Muscle of arm (tissue), 14 donors: ENCODE measurements at places on chromosomes 3 and 15. TPM values are rescaled to one million over a fixed set of nuclear protein-coding genes. Genes with fewer than 3 reads are reported as not detected.
A peak's percentile ranks its signal among the peaks of the same experiment; 100 is the strongest.

ADAMTS17 gene
- 4.2 TPM for polyA plus RNA-seq

SI gene
- not detected for polyA plus RNA-seq

GAP43 gene
- polyA plus RNA-seq: 34.5 TPM

CNBP gene
- polyA plus RNA-seq: not detected

SYNPR gene
- polyA plus RNA-seq: not detected

RPL4 gene
- polyA plus RNA-seq: 6,170 TPM

TNFSF10 gene
- 8.2 TPM for polyA plus RNA-seq

DVL3 gene
- 79.4 TPM for polyA plus RNA-seq

PGBD4 gene
- 2.0 TPM for polyA plus RNA-seq

GLDN gene
- polyA plus RNA-seq: 0.47 TPM

GRCh38 chr15:43229977-43230376 lies 9.2 kb upstream of the EPB42 start:
- DNase-seq: no peak

DNA sequence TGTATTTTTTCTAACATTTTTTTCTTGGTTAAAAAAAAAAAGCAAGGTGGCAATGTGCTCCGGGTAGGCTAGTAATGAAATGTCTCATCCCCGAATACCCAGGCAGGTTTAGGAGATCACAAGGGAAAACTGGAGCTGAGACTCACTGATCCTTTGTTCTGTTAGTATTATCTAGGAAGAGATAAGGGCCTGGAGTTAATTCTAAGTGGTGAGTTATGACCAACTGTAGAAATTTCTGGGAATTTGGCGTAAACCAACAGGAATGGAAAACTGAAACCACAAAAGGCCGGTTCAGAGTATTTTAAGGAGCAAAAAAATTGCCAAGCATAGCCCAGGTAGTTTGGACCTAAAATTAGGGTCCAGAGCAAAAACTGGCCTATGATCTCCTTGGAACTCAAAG lies 12.4 kb downstream of the PPM1M start:
- DNase-seq: no peak

DNA sequence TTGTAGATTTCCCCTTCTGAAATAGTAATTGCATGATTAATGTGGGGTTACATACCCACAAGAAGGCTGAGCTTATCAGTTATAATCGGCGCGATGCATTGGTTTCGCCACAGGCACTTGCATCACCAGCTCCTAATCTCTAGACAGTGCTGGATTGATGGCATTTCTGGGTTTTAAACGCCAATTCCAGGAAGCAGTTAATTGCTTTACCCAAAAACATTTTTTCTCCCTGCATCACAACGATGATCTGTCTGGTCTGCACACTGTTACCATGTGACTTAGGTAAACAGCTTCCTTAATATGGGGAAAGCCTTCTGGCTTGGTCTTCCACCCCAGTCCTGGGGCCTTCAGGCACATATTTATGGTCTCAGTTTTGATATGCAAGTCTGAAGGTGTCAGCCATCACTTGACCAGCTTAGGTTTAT lies 70.0 kb upstream of the HEG1 start:
- no peak for DNase-seq

- DNase-seq: no peak
These were observed 230.9 kb upstream of the RORA start for GRCh38 chr15:61459785-61460707.

DNA sequence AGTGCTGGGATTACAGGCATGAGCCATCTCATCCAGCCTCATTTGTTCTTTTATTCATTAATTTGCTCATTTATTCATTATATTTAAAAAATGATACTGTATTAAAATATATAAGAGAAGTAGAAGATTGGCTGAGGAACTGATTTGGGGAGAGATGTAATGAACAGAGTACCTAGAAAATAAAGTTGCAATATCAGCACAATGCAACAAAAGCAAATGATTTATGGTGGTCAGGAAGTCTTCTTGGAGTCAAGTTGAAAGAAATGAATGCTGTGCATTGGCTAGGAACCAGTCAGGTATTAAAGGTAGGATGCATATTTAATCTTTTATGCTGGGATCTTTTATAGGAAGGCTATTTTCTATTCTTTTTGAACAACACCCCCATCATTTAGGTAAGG lies 152.2 kb downstream of the C3orf38 start:
- no peak for DNase-seq

DNA sequence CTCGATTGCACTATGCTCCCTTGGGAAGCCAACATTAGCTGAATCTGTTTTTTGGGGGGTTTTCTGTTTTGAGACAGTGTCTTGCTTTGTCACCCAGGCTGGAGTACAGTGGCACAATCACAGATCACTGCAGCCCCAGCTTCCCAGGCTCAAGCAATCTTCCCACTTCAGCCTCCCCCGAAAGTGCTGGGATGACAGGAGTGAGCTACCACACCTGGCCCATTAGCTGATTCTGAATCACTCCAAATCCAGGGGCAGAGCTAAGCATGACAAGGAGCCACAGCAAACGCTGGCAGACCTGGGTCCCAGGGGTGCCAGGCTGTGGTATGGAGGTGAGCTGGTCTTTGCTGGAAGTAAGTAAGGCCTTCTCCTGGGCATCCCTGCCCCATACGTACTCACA lies 18.9 kb downstream of the POC1A start:
- DNase-seq: no peak

GRCh38 chr3:42130007-42130328 lies 38.8 kb downstream of the TRAK1 start:
- DNase-seq: no peak

GRCh38 chr15:92111291-92111690 lies 257.8 kb downstream of the SLCO3A1 start:
- no peak for DNase-seq

DNA sequence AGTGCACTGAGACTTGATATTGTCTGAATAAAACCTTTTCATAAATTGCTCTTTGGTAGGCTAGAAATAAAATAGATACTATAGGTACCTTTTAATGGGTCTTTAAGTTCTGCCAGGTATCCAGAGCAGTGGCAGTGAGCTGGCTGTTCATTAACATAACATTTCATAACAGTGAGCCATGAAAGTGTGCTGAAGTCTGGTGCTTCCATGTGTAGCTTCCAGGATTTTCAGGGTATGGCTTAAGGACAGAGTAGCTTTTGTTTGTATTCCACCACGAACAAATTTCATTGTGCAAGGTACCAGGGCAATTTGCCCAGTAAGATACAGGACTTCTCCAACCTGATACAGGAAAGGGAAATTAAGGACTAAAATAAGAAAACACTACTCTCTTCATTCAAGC lies 124.7 kb upstream of the NANOGP8 start:
- DNase-seq: no peak

DNA sequence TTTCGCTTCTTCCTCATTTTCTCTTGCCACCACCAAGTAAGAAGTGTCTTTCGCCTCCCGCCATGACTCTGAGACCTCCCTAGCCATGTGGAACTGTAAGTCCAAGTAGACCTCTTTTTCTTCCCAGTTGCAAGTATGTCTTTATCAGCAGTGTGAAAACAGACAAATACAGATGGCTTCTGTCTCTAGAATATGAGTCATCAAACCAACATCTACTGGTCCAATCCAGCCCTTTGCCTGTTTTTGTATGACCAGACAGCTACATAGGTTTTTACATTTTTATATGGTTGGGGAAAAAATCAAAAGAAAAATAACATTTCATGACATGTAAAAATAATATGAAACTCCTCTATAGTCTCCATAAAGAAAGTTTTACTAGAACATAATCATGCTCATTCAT lies 118.7 kb upstream of the PTPRG start:
- no peak for DNase-seq

DNA sequence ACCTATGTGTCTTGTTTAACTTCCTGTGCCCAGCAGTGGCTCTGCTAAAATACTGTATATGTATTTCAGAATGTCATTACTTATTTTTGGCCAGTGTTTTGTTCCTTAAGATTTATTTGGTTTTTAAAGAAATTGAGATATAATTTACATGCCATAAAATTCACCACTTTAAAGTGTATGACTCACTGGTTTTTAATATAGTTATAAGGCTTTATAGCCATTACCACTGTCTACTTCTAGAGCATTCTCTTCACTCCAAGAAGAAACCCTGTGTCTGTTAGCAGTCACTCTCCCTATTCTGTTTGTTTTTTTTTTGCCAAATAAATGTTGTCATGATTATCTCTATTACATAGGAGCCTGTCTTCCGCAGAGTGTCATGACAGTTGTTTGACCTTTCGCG lies 25.8 kb downstream of the PPM1L start:
- DNase-seq: no peak

DNA sequence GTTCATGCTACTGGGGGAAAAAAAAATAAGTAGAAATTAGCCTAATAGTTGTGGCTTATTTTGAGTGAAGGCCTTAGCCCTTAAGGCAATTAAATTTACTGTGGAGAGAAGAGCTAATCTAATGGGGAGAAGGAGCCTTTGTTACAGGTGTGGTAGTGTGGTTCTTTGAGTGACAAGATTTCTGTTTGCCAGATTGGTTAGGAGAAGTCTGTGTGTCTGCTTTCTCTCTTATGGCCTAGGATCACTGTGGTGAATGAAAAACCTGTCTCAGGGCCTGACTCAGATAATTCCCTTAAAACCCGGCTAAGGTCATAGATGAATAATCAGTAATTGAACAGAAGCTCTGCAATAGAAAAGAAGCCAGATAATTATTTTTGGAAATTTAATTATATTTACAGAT lies 27.0 kb downstream of the OPA1 start:
- no peak for DNase-seq

DNA sequence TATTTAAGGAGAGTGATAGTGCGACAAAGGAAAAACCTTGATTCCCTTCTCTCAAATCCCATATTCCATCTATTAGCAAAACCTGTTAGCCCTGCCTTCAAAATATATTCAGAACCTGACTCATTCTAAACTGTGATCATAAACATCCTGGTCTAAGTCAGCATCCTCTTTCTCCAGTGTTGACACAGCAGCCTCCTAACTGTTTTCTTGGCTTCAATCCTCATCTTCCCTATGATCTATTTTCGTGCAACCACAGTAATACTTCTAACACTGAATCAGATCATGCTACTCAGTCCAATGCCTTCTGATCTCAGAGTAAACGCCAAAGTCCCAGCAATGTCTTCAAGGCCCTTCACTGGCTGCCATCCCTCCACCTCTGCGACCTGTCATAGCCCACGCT lies 785.1 kb downstream of the EDEM1 start:
- no peak for DNase-seq

GRCh38 chr3:30523366-30523765 lies 83.0 kb upstream of the TGFBR2 start:
- DNase-seq: no peak

DNA sequence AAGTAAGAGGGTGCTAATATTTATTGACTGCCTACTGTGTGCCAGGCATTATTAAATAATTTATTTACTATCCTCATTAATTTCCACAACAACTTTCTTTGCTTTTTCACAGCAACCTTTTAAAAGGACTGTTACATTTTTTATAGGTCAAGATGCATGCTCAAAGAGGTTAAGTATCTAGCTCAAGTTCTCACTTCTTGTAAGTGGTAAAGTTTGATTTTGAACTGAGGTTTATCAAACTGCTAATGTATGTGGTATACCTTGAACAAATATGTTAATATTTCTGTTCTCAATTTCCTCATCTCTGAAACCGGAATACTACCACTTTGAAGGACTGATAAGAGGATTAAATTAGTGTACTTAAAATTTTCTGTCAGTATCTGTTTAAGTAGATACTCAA lies 183.3 kb downstream of the AKAP13 start:
- DNase-seq: no peak

DNA sequence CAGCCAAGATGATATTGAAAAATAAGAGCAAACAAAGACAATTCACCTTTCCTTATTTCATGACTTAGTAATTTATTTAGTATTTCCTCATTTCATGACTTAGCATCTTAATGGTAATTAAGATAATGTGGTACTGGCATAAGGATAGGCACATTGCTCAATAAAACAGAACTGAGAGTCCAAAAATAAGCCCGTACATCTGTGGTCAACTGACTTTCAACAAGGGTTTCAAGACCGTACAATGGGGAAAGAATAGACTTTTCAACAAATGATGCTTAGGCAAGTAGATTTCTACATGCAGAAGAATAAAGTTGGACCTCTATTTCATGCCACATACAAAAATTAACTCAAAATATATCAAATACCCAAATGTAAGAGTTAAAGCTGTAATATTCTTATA lies 603 bp upstream of the PYDC2 start:
- DNase-seq: no peak

DNA sequence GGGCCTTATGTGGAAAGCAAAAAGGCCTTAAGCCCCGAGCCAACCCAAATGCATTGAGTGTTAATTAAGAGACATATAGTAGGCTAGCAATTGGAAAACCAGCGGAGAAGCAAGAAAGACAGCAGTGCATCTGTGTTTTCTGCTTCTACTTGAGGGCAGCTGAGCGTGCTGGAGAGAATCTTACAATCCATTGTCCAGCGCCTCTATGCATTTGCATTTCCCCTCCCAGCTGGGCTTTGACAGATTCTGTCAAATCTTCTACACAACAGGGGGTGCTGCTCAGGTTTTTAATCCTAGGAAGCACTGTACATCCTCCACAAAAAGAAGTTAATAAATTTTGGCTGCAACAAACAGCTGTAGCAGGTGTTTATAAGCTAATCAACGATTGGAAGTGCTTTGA lies 23.9 kb downstream of the SSR3 start:
- no peak for DNase-seq

- DNase-seq: no peak
These were observed 219.2 kb upstream of the SGO1 start for GRCh38 chr3:20405231-20405630.

DNA sequence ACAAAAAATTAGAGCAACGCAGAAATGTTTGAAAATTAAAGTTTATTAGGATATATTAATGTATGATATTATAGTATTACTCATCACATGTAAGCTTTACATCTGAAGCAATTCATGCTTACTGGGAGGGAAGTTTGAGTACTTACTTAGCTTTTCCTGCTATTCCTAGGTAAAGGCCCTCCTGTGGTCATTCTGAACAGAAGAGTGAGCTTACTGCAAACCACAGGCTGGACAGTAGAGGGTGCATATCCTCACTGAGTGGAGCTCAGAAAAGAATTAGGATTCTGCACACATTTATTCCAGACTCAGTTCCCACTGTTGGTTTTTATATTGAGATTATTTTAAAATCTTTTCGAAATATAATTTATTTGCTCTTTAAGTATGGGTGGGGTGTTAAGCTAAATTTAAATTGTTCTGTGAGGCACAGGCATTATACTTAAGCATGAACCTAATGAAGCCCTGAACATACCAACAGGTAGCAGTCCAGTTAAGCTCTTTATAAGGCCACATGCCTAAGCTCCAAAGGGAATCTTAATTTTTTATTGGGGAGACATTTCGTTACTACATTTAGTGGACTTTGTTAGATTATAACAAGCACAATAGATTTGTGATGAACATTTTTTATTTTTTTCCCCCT lies 10.2 kb downstream of the MRPS22 start:
- peak; percentile 29 for DNase-seq

- no peak for DNase-seq
These were observed 117.4 kb downstream of the ATG7 start for GRCh38 chr3:11389386-11390268.
